GF-D8 (cell line): ENCODE measurements at places on chromosomes 6 and 20.

DNA sequence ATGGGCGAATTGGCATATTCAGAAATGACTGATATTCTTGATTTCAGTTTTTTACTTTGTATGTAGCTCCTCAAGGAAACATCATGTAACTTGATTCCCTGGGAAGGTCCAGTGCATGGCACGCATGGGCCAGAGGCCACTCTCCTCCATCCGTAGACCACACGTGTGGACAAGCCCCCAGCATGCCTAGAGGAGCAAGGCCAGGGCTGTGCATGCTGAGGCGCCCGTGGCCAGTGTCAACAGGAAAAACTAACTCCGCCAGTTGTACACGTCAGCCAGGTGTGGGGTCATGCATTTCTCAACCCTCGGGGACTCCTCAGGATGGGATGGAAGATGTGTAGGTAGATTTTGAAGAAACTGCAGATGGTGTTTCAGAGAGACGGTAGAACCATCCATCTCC, 37.8 kb upstream of the CD93 start:
- no peak for DNase-seq

- DNase-seq = no peak
These were observed 36.6 kb upstream of the HDAC2 start for GRCh38 chr6:114007516-114007915.

DNA sequence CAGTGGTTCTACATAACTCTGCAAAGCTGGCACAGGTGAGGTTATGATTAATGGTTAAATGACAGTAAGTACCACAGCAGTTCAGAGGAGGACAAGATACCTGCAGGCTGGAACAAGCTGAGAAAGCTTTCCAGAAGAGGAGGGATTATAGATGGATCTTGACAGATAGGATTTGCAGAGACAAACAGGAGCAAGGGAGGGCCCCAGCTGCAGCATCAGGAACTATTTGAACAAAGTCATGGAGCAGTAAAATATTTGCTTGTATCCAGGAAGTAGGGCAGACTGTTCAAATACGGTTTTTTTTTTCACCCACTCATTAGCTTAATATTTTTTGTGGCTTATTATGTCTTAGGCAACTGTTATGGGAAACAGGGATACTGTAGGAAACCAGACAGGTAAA, 144.4 kb upstream of the MAN1A1 start:
- no peak for DNase-seq

DNA sequence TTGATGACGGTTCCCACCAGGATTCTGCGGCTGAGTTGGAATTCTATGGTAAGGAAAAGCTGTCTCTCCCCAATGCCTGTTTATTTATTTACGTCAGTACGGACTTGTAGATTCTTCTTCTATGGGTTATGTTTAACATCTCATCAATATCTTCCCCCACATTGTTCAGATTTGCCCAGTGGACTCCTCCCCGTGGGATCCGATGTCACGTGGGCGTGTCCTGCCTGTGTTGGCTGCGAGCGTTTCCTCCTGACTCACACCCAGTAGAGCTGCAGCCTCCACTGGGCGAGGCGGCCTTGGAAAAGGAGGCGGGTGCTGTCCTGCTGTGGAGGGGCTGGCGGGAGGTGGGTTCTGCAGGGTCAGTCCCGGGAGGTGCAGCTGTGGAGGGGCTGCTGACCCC, 46.8 kb upstream of the SLCO4A1 start:
- DNase-seq = no peak

GRCh38 chr6:53179961-53180651, 31.5 kb upstream of the GCM1 start:
- DNase-seq = no peak

DNA sequence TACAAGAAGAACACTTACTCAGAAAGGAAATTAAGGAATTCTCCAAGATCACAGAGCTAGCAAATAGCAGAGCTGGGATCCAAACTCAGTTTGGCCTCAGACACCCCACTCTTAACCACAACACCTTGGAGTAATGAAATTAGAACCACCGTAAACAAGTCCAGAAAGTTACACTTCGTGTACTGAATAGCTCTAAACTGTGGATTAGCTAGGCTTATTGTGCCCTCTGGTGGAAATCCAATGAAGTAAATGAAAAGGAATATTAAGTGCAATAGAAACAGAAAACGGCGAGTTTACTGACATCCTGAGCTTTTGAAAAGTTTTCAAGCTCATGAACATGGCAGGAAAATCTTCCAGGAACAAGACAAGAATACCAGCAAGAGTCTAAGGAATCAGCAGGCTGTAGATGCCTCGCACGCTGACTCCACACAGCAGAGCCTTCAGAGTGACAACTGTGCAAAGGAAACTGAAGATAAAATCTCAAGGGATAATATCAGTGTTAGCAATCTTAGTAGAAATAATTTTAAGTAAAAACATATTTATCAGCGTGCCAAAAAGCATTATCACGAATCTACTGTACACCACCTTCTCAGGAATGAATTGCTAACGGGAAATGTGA, 34.6 kb downstream of the FBXO5 start:
- DNase-seq = no peak
